ENCODE measurements at places on chromosomes 3 and 15.

GRCh38 chr3:170016057-170016456, 21.7 kb upstream of the GPR160 start:
- no peak for DNase-seq

DNA sequence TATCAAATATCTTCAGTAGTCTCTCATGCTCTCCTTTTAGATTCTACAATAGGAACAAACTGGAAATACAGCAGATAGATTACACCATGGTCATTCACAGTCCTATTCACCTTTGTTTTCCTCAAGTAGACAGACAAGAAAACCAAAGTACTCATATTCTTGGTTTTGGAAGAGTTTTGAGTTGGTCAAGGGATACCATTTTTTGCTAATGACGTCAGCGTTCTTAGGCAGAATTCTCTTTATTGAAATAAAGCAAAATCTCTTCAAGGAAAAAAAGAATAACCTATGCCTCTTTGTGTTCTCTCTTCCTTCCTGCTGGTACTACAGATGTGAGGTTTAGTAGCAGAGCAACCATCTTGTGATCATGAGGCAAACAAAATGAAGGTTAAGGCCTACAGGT, 268.3 kb upstream of the PDZRN3 start:
- DNase-seq: no peak

GRCh38 chr3:105527949-105528348, 161.2 kb downstream of the ALCAM start:
- peak; percentile 9 for DNase-seq

DNA sequence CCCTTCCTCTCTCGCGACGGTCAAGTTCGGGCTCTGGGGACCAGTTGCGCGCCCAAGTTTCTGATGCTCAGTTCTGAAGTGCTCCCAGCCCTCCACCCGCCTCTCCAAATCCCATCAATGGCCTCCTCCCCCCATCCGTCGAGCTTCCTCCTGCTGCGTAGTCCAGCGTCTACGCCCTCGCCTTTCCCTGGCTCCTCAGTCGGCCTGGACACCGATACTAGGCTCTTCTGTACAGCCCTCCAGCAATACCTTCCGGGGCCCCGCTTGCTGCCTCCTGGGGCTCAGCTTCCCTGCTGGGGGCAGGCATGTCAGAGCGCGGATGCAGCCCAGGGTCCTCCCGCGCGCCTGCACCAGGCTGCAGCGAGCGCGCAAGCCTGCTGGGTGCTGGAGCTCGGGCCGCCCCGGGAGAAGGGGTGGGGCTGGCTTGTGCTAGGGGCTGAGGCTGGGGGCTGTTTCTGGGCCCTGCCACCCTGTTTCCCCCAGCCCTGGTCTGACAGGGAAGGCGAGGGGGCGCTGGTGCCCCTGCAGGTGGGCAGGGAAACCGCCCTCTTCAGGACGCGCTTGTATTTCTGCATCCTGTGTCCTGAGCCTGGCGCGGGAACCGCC, 353.3 kb upstream of the SUCLG2 start:
- no peak for DNase-seq
